ENCODE measurements at places on chromosomes 3 and 15.

DNA sequence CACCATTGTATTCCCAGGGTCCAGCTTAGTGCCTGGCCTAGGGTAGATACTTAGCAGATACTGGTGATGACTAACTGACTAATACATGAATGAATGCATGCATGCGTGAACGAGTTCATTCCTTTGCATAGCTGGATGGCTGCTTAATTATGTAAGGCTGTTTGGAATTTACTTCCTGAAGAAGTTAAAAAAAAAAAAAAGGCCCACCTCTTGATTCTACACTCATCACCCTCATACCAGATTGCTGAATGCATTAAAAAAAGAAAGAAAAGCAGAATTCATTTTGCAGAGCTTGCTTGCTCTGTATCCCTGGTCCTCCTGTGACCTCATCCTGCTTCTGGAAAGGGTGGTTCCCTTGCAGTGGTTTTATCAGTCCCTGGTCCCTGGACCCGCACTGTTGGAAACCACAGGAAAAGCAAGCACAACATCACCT lies 277.6 kb upstream of the CFAP20DC start:
- peak; percentile 14 for DNase-seq

GRCh38 chr3:134749802-134750553 lies 45.1 kb upstream of the EPHB1 start:
- no peak for DNase-seq

- DNase-seq = no peak
Observed at GRCh38 chr3:76307556-76307955, 522.2 kb upstream of the ZNF717 start.

GRCh38 chr3:159634483-159634882 lies 354.2 kb upstream of the IL12A start:
- DNase-seq = no peak

- DNase-seq = no peak
Observed at GRCh38 chr15:51367322-51367976, 26.0 kb downstream of the GLDN start.

- DNase-seq = no peak
Observed at GRCh38 chr3:136819392-136819730, 435 bp downstream of the SLC35G2 start.

DNA sequence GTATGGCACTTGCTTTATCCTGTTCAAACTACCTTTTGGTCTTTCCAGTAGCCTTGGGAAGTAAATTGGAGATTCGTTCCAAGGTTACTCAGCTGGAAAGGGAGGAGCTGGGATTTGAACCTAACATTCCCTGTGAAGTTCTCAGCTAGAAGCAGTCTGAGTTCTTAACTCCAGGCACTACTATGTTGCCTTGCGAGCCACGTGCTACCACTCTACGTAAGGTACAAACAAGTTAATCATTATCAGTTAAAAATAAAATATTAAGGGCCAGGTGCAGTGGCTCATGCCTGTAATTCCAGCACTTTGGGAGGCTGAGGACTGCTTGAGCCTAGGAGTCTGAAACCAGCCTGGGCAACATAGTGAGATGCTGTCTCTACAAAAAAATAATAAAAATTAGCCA lies 30.7 kb upstream of the CDCP1 start:
- DNase-seq = no peak

DNA sequence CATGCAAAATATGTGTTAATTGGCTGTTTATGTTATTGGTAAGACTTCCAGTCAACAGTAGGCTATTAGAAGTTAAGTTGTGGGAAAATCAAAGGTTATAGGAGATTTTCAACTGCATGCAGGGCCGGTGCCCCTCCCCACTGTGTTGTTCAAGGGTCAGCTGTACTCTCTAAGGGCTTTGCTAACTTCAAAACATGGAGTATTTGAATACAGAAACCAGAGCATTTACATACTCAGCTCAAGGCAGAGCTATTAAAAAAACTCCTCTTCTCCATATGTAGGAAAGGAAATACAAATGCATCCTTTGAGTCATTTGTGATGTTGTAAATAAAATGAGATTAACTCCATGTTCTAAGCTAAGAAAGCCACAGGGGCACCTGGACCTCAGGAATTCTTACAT lies 16.8 kb downstream of the IL17RB start:
- DNase-seq = no peak

DNA sequence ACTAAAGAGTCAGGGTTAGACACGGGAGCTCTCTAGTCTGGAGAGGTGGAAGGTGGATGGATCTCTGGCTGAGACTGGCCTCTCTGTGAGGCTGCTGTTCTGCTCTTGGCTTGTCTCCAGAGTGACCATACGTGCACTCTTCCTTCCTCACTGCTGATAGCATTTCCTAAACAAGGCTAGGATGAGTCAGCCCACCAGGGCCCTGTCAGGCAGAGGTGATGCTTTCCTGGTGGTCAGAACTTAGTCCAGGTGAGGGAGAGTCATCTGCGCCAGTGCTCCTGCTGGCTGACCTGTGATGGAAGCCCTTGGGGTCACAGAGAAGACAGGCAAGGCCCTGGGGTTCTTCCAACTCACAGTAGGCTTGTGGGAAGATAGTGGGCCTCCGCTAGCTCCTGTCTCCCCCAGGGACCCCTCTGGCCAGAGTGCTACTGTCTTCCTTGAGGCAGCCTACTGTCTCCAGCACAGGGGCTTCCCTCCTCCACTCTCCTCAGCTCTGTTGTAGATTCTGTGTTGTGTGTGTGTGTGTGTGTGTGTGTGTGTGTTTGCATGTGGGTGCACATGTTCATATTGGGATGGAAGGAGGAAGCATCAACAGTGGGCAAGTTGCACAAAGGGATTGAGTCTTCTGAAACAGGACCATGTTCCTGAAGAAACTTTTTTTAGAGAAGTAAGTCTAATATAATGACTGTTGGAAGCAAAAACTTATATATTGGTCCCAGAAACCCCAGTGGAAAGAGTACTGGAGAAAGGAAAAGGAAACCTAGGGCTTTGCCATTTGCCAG lies 16.5 kb downstream of the ALPK3 start:
- no peak for DNase-seq

GRCh38 chr3:185280572-185281365 lies 26.9 kb upstream of the EHHADH start:
- DNase-seq = no peak

DNA sequence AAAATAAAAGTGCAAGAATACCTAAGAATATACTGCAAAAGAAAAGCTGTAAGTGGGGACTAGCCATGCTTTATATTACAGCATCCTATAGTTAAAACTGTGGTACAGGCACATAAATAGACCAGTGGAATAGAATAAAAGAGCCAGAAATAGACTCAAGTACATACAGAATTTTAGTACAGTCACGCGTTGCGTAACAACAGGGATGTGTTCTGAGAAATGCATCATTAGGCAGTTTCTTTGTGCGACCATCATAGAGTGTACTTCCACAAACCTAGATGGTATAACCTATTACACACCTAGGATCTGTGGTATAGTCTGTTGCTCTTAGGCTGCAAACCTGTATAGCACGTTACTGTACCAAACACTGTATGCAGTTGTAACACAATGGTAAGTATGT lies 61.8 kb downstream of the PCCB start:
- DNase-seq = no peak

- no peak for DNase-seq
Observed at GRCh38 chr3:52185837-52186236, 12.1 kb upstream of the ALAS1 start.

DNA sequence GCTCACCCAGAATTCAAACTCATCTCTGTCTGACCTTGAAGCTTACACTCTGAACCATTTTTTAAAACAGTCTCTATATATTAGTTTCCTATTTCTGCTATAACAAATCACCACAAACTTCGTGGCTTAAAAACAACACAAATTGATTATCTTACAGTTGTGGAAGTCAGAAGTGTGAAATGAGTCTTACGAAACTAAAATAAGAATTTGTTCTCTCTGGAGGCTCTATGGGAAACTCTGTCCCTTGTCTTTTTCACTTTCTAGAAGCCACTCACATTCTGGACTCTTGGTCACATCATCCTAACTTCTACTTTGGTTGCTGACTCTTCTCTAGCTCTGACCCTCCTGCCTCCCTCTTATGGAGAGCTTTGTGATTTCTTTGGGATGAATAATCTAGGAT lies 429.3 kb upstream of the THBS1 start:
- DNase-seq = no peak

DNA sequence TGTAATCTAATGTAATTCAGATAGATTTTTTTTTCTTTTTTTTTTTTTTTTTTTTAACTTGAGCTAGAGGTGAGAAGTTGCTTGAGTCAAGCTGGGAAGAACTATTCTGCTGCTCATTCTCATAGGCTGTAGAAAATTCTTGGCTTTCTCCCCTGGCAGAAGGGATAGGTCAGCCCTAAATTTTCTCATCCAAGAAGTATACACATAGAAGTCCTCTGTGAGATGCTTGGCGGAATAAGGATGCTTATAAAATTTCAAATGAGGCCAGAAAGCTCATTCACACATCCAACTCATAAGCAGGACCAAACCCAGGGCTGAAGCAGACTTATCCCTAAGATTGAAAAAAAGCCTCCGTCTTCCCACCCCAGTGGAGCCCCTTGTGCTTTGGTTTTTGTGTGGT lies 572.5 kb downstream of the SQOR start:
- DNase-seq = no peak

GRCh38 chr3:47008851-47009224 lies 29.4 kb downstream of the NBEAL2 start:
- DNase-seq = no peak

GRCh38 chr3:43506644-43507043 lies 115.2 kb downstream of the ANO10 start:
- no peak for DNase-seq

DNA sequence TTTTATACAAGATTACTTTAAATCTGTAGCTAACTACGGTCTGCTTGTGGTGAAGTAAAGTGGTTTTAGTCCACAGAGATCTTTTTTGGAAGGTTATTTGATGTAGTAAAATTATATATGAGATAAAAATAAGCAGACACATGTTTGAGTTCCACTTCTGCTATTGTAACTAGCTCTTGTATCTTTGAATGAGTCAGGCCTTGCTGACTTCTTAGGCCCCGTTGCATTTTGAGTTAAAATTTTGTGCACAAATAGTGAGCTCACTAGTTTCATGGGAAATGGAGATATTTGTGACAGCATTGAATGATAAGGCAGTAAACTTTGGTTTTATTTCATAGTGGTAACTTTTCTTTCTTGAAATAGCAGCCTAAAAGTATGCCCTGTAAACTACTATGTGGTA lies 42.6 kb downstream of the ARIH1 start:
- DNase-seq = no peak

- DNase-seq = no peak
Observed at GRCh38 chr3:193548406-193548805, 6.3 kb downstream of the ATP13A4 start.

GRCh38 chr15:65532738-65533051 lies 2.4 kb downstream of the HACD3 start:
- DNase-seq = no peak

DNA sequence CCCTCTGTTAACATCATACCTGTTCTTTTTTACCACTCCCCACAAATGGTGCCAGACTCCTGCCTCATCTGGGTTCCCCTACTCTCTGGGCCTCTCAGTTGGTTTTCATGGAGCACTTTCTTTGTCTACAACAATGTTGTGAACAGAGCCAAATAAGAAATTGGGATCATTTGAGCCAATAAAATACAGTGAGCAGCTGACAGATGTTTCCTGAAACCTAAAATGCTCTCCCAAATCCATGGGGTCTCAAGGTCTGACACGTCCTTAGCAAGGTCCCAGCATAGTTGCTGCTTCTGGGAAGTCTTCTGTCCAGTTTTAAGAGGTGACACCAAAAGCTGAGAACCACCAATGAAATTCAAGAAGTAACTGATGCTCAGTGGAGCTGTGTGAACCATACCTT lies 1.7 kb downstream of the NMNAT3 start:
- DNase-seq = no peak

- DNase-seq = no peak
Observed at GRCh38 chr15:51288143-51289065, 50.0 kb downstream of the CYP19A1 start.

DNA sequence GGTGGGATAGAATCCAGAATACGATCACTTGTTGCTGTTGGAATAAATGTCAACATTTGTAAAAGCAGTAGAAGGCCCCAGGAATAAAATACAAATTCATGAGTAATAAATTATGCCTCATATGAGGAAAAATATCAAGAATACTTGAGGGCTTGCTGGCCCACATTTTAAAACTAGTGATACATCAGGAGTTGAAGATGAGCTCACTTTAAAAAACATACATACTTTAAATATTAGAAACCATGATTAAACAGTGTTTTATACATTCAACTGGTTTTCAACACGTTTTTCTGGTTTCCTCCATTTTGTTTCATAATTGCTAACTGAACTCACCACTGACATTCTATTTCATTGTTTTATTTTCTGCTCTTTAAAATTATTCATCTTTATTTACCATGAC lies 141.4 kb downstream of the TFG start:
- no peak for DNase-seq

DNA sequence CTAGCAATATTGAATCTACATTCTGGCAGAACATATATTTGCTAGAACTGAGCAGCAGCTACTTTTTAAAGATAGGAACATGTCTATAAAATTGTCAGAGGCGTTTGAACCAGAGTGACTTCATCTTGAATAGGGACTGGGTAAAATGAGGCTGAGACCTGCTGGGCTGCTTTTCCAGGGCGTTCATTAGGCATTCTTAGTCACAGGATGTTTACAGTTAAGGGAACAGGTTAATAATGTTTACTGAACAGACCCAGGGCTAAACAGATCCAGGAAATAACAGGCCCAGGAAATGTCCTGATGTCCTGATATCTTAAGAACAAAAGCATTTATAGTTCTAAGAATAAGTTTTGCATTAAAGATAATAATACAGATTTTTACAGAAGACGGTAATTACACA lies 34.5 kb upstream of the B3GALNT1 start:
- DNase-seq = no peak
